ENCODE measurements at places on chromosomes 4 and X.

- DNase-seq, result no peak
These were observed 369.1 kb upstream of the CLNK start for GRCh38 chr4:11053601-11054220.

- no peak for DNase-seq
These were observed 72.6 kb downstream of the EPHA5 start for GRCh38 chr4:65597697-65598096.

GRCh38 chrX:1909419-1910206, 294.8 kb downstream of the ASMT start:
- DNase-seq, result no peak

DNA sequence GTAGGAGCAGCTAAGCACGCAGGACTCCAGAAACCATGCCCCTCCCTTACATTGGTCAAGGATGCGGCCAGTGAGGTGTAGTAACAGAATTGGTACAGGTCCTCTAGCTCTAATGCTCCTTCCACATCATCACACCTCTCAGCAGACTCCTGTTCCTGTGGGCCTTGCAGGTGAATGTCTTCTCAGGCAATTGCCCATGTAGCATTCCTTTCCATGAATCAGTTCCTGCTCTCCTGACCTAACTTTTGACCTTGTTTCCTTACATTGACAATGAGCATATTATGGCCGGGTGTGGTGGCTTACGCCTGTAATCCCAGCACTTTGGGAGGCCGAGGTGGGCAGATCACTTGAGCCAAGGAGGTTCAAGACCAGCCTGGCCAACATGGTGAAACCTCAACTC, 31.3 kb downstream of the MAP7D3 start:
- DNase-seq, result no peak

GRCh38 chrX:13467243-13467642, 102.2 kb upstream of the EGFL6 start:
- DNase-seq, result no peak

DNA sequence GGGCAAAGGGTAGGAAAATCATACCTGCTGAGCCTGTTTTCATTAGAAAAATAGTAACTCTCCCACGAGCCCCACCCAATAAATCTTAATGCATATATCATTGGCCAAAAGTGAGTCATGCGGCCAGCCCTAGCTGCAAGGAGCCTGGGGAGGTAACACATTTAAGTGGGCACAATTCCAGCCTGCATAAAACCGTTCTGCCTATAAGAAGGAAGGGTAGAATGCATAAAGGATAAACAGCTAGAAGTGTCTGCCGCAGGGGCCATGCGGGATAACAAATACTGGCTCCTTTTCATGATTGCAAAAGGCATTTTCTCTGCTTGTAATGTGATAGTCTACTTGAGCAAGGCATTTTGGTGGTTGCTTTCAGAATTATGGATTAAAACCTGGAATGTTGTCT, 37.1 kb downstream of the EFHC2 start:
- DNase-seq, result no peak

DNA sequence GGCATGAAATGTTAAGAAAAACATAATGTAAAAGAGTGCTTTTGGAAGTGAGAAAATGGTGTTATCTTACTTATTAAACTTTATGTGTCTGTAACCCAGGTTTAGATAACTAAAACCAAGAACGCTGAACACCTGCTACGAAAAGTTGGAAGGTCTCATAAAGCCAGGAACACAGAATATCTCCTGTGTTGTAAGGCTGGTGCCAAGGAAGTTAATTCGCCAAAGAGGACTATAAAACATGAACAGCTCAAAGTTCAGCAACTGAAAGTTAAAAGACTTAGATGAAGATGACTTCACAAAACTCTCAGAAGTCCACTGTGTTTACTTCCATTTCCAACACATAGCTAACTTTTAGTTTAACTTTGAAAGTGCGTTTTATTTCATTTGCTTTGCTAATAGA, 54.3 kb downstream of the GPRIN3 start:
- no peak for DNase-seq

DNA sequence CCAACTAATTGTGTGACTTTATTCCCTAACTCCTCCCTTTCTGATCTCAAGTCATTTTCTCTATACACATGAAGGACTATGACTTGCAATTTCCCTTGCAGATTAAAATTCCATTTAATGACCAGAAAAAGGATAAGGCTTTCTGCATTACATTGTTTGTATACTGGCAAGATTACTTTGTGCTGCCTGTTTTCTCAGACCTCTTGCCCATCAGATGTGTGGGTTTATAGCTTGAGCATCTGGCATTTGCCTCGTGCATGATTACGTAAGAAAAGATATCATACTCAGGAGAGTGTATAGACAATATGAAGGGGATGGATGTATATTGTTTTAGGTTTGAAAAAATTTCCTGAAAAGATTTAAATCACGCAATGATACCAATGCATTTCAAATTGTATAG, 593.8 kb upstream of the SLIT2 start:
- no peak for DNase-seq

- DNase-seq, result no peak
These were observed 23.6 kb upstream of the GLOD5 start for GRCh38 chrX:48737940-48738339.

GRCh38 chrX:38435130-38435529, 82.7 kb downstream of the OTC start:
- no peak for DNase-seq

- DNase-seq, result no peak
These were observed 607.8 kb downstream of the FSTL5 start for GRCh38 chr4:161555689-161556660.

DNA sequence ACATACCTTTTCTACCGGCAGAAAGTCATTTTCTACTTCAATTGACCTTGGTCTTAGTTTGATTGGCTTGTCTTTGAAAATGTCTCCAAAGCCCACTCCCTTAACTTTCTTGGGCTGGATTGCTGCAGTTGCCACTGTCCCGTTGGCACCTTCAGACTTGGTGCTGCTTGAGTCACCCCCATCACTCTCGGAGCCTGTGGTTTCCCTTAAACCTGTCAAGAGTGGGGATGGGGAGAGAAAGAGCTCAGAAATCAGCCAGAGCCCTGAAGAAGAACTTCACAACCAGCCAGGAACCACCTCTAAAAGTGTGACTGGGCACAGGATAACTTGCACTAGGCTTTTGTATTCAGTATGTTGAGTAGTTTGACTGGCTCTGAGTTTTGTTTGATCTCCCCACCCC, 168.5 kb upstream of the MAP3K15 start:
- DNase-seq, result no peak

DNA sequence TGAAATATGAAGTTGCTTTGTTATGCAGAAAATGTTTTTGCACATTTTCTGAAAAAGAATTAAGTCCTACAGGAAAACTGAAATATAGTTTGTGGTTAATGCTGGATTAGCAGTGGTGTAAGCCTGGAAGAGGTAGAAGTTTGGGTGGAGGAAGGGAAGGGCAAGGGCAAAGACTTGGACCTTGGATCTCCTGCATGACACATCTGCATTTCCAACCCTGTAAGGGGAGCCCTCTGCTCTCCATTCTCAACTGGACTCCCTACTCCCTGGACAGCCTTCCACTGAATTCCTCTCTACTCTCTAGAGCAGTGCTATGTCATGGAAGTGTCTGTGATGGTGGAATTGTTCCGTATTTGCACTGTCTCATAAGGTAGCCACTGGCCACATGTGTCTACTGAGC, 4.6 kb downstream of the CASP6 start:
- no peak for DNase-seq

DNA sequence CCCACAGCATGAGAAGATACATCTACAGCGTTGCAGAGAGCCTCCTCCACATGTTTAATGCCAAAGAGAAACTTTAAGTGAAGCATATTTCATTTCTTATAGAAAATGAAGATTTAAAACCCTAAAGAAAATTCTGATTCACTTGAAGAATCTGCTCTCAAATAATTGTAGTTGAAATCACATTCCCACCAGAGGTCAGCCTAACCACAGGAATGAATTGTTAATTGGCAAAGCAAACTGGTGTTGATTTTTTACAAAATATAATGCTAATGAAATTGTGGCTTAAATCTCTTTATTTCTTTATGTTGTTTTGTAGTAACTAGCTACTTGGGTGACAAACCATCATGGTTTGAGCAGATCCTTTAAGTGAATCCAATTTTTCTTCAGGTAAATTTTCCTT, 31.1 kb upstream of the WDR17 start:
- no peak for DNase-seq

GRCh38 chr4:102324730-102325129, 20.6 kb downstream of the SLC39A8 start:
- no peak for DNase-seq

DNA sequence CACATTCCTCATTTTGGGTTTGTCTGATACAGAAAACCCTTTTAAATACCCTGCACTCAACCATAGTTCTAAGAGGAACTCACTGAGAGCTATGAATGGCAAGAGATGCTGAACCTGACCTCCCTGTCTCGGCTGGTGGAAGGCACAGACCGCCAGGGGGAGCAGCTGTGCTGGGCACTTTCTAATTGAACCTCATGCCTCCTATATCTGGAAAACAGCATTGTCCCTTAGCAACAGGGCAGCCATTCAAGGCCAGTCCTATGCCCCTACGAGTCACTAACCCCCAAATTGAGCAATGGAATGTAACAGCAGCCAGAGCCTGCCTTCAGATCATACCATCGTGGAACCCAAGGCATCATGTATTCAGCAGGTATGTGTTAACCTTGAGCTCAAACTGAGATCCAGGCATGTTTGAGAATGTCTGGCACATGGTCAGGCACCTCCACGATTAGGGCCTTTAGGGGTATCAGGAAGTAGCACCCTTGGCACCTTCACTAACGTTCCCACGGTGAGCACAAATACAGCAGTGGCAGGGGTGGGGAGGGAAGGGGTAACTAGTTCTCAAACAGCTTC, 5.1 kb downstream of the USP27X start:
- DNase-seq, result peak; percentile 38

GRCh38 chr4:89290727-89291516, 16.7 kb downstream of the GPRIN3 start:
- no peak for DNase-seq

GRCh38 chr4:45072981-45073380, 346.6 kb upstream of the GNPDA2 start:
- no peak for DNase-seq

- no peak for DNase-seq
These were observed 3.5 kb downstream of the JAKMIP1 start for GRCh38 chr4:6196871-6197270.

- DNase-seq, result no peak
These were observed 78.2 kb downstream of the MSL3 start for GRCh38 chrX:11836284-11836683.

DNA sequence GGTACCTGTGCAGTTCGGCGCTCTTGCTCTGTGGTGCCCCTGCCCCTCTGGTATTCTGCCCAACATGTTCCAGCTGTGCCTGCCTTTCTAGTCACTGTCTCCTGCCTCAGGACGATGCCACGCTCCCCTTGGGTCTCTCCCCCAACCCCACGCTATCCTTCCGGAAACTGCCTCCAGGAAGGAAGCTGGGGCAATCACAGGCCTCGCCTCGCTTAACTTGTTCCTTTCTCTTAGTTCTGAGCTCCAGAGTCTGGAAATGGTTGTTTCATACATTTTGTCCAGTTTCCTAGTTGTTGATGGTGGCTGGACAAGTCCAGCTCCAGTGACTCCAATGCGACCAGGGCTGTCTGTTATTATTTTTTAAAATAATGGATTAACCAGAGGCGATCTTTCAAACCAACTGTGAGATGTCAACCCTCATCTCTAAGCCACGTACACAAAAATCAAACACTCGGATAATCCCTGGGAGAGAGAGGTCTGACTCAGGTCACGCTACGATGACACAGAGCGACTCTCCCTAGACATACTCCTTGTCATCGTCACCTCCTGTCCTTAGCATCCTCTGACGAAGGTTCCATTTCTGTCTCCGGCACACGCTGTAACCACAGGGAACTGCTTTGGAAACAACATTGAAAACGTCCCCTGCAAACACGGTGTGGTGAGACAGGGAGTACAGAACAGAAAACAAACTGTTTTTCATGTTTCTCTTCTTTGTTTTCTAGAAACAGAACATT, 62.5 kb downstream of the ABLIM2 start:
- DNase-seq, result no peak

- DNase-seq, result no peak
These were observed 4.8 kb downstream of the THOC2 start for GRCh38 chrX:123728016-123728415.

- no peak for DNase-seq
These were observed 20.5 kb upstream of the STS start for GRCh38 chrX:7127056-7127455.

DNA sequence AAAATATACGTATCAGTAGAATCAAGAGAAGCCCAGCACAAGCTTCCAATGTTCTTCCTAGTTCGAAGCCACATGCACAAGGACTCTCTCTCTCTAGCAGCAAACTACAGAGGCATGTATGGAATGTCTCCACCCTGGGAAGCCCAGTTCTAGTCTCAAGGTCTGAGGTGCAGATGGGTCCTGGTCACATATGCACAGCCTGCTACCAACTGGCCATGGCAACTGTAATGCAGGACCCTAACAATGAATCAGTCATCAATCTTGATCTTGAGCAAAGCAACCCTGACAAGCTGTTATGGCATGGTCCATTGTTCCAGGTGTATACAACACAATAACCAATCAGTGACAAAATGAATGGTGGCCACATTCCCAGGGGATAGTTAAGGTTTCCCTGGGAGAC, 55.8 kb downstream of the MBNL3 start:
- no peak for DNase-seq

DNA sequence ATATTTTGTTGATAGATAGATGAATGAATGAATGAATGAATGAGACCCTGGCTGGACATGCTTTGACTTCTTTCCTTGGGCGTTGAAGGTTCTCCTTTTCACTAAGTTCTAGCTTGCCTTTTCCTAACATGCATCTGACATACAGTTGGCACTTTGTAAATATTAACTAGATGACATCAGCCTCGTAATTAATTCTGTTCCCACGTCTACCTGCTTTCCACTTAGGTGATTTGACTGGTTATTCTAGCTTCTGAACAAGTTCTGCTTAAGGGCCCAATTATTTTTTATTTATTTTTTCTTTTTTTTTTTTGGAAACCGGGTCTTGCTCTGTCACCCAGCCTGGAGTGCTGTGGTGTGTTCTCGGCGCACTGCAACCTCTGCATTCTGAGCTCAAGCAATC, 13.9 kb upstream of the RASL11B start:
- no peak for DNase-seq

DNA sequence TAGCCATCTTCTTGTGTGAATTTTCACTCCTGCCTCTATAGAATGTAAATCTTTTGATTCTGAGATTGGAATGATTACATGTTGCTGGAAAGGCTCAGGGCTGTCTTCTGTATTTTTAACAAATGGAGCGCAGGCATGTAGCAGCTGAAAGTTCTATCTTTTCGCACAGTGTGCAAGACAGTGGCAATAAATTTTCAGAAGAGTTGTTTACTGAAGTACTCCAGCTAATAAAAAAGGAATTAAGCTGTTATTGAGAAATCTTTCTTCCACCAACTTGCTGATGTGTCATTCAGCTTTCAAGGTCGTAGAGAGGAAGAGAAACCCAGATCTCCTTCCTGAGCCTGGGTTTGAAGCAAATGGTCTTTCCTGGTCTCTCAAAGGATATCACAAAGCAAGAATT, 122.0 kb upstream of the PUDP start:
- no peak for DNase-seq

- no peak for DNase-seq
These were observed 18.4 kb downstream of the CPEB2 start for GRCh38 chr4:15020502-15021286.
